ENCODE measurements at places on chromosomes 6 and 20. TPM values are rescaled to one million over a fixed set of nuclear protein-coding genes. Genes with fewer than 3 reads are reported as not detected.

Gene NRSN1
- total RNA-seq, result not detected

Gene ROMO1
- total RNA-seq, result 315 TPM

Gene UBR2
- total RNA-seq, result 7.4 TPM

Gene PNPLA1
- total RNA-seq, result not detected

Gene ADISSP
- 141 TPM for total RNA-seq

Gene RNF5
- total RNA-seq, result 43.1 TPM

Gene ALDH8A1
- 0.20 TPM for total RNA-seq

Gene ENPP5
- total RNA-seq, result not detected

Gene FAM50B
- total RNA-seq, result 6.1 TPM

Gene ZC2HC1B
- total RNA-seq, result not detected

Gene BNIP5
- total RNA-seq, result 0.04 TPM

Gene ADGRB3
- not detected for total RNA-seq

Gene SIGLEC1
- 0.02 TPM for total RNA-seq

Gene RUNX2
- total RNA-seq, result 1.9 TPM

Gene MYH7B
- 0.03 TPM for total RNA-seq

Gene SUMO4
- total RNA-seq, result not detected

Gene HM13
- 251 TPM for total RNA-seq

Gene TRAPPC3L
- total RNA-seq, result not detected

Gene PTGIS
- 0.02 TPM for total RNA-seq

Gene ZNF334
- total RNA-seq, result not detected

Gene KIF13A
- 20.4 TPM for total RNA-seq

Gene APOM
- total RNA-seq, result 3.8 TPM

Gene AAR2
- total RNA-seq, result 40.1 TPM

Gene TEAD3
- 8.0 TPM for total RNA-seq

Gene TTK
- 19.0 TPM for total RNA-seq

Gene THBS2
- total RNA-seq, result 0.09 TPM

Gene TRERF1
- total RNA-seq, result 7.1 TPM

Gene GTF2H4
- 20.5 TPM for total RNA-seq

Gene MCUR1
- 12.0 TPM for total RNA-seq

Gene HRH3
- not detected for total RNA-seq

Gene RHAG
- total RNA-seq, result not detected

Gene GSTA2
- total RNA-seq, result not detected

Gene APCDD1L
- total RNA-seq, result 0.11 TPM

Gene SLPI
- total RNA-seq, result 11.9 TPM

Gene ACSS1
- total RNA-seq, result 17.6 TPM

Gene GRM4
- total RNA-seq, result 0.08 TPM

Gene ENPP1
- 1.3 TPM for total RNA-seq

All from A549 treated with dexamethasone at 1 μM for 4 hours (cell line).